Endothelial cell of umbilical vein (primary cell): ENCODE measurements at places on chromosomes 2 and 18.
A peak's percentile ranks its signal among the peaks of the same experiment; 100 is the strongest.

GRCh38 chr2:208097801-208098200, 26.5 kb downstream of the CRYGD start:
- DNase-seq, result peak; percentile 60

DNA sequence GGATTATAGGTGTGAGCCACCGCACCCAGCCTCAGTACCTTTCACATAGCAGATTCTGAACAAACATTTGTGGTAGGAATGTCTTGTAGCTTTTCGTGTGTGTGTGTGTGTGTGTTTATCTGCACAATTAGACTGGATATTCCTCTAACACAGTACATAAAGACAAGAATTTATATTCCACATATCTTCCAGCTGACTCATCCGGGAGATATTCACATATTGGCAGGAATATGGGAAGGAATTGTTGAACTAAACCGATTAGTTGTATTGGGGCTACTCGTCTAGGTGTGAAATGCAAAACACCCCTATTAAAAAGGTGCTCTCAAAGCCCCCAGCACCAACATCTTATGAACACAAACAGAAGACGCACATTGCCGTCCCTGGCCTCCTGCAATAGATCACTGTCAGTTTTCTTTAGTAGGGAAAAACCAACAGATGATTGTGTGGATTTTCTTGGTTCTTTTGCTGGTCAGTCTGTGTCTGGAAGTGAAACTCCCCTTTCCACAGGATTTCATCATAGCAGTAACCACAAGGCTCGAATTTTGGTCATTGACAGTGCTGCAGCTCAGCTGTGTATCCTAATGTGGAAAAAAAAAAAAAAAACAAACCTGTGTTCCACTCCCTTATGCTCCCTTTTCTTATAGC, 208.5 kb upstream of the ACVR2A start:
- DNase-seq, result no peak

DNA sequence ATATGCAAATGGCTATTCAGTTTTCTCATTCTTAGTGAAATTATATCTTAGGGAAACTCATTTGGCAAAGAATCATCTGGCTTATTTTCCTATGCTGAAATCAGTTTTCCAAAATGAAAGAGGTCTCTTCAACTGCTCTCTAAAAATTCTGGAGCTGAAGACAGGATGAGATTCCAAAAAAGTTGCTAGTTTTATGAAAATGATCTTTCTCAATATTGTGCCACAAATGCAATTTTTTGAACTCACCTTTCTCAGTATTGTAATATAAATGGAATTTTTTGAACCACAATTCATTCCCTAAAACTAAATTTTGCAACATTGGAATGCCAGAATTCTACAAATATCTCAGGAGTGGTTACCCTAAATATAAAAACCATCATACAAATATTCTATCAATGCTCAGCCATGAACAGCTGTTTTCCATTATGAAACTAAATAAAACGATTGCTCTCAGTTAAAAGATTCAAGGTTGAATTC, 147.7 kb upstream of the PKDCC start:
- DNase-seq, result no peak

DNA sequence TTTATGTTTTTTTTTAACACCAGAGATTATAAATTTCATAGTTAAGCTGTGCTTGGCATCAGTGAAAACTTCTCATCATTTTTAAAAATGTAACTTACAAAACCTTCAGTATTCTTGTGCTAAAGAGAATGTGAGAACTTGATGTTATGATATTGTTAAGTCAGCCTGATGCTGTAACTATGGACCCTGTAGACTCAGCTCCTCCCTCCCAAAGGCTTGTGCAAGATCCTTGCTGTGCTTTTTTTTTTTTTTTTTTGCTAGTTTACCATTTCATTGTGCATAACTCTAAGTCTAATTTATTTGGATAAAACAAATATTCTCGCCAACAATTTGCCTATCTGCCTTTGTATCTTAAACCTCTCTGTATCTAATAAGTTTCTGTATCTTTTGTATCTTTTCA, 12.9 kb upstream of the TFPI start:
- peak; percentile 40 for DNase-seq

DNA sequence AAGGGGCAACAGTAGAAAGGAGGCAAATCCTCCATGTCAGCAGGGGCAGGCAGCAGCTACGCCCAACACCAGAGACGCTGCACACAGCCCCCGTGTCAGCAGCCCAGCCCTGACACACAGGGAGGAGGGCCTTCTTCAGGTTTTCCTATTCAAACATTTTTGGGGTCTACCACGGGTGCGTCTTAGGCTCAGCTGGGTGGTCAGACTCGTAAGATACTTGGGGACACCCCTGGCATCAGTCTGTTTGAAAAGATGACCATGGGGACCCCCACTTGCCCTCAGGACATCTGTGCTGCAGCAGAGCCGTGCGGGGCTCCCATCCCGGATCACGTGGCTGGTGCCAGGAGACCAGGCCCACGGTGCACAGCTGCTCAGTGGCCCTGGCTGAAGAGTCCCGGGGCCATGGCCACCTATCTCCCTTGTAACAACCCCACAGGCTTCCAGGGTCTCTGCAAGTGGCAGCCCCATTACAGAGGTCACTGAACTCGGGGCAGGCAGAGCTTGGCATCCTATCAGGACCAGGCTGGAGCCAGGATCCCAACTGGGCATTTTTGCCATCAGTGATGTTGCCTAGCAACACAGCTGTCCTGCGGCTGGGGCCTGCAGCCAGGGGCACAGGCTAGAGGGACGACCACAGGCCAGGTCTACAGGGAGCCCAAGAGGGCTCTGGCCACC, 82.5 kb downstream of the EDAR start:
- no peak for DNase-seq
